ENCODE measurements at places on chromosomes 5 and 9.

GRCh38 chr9:89246840-89247239 lies 64.2 kb upstream of the CKS2 start:
- DNase-seq: no peak

DNA sequence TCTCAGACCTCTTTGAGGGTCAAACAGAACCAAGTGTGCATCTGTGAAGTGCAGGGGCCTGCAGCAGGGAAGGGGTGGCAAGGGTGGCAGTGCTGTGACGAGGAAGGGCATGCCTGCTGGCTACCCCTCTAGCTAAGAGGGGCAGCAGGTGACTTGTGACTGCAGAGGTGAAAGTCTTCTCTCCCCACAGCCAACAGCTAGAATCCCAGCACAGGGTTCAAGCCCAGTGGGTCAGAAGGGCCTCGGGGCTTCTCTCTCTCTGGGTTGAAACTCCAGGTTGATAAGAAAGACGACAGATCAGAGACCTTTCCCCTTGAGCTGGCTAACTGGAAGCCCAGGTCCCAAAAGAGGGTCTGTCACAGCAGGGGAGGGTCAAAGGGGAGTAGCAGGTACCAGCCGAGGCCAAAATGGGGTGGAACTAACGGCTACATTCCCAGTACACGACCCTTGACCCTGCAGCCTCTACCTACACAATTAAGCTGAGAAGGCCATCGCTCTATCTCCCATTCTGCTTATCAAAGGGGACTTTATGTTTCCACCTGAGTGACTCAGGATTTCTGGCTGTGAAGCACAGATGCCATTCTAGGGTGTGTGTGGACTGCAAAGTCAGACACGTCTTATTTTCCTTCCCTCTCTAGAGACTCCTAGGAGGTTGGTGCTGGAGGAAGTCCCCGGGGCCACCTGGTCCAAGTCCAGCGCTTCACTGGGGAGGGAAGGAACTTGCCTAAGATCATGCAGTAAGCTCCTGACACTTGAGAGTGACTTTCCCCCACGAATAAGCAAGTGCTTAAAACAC lies 14.6 kb downstream of the ANKS6 start:
- no peak for DNase-seq

GRCh38 chr9:106084702-106085101 lies 390.4 kb downstream of the TMEM38B start:
- DNase-seq: no peak

GRCh38 chr5:9063615-9064245 lies 482.1 kb downstream of the SEMA5A start:
- DNase-seq: no peak

- DNase-seq: no peak
Observed at GRCh38 chr9:120736881-120737280, 22.6 kb upstream of the MEGF9 start.

DNA sequence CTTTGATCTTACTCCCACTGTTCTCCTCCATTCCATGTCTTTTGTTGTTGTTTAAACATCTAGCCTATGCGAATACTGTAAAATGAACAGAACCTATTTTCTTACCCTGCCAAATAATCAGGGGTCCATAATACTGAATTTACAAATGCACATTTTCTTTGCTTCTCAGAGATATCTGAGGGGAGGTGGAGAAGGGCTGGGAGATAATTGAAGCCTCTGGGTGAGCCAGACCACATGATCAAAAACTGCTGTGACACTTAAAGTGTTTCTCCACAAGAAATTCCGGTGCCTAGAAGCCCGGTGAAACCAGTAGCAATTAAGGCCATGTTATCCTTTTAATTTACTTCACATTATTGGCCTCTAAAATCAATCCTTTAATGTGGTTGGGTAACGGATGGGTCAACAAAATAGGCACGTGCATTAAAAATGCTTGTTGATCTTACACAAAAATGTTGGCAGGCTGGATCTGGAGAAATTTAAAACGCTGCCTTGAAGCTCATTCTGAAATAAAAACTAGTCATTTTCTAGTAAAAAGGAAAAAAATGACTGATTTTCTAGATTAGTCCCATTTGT lies 10.8 kb downstream of the SEMA6A start:
- DNase-seq: no peak

GRCh38 chr5:109529520-109529919 lies 119.7 kb upstream of the PJA2 start:
- no peak for DNase-seq

- DNase-seq: no peak
Observed at GRCh38 chr5:147547730-147548129, 37.9 kb upstream of the DPYSL3 start.

DNA sequence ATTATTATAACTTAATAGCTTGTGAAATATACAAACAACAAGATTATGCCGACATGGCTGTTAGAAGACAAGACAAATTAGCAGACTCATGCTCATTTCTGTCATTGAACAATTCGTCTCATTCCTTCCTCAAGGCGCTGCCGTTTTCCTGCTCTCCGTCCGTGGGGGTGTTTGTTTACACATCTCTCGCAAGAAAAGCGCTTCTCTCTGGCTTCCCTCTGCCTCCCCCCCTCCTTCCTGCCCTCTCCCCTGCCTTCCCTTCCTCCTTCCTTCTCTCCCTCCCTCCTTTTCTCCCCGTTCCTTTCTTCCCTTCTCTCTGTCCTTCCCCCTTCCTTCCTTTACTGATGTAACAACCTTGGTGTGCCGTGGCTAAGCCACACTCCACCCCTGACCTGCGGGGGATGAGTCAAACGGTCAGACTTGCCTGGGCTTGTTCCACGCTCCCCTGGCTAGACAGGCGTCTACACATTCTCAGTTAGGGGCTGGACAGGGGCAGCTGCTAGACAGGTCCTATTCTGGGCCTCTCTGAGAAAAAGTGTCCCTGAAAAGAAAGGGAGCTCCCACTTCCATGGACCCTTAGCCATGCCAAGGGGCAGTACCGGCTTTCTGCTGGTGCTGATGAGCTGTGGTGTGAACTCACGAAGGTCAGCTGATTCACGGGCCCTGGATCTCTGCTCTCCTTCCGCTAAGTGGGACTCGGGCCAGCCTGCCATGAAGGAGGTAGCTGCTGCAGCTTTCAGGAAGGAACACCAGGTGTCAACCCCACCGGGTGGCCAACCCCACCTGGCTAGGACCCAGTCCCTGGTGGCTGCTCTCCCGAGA lies 32.0 kb upstream of the SPTLC1 start:
- peak; percentile 20 for DNase-seq

GRCh38 chr9:131395157-131396098 lies 1.5 kb downstream of the PRRC2B start:
- no peak for DNase-seq

- no peak for DNase-seq
Observed at GRCh38 chr5:133200256-133200655, 148.4 kb downstream of the HSPA4 start.

GRCh38 chr5:16592255-16592654 lies 24.5 kb downstream of the RETREG1 start:
- no peak for DNase-seq

DNA sequence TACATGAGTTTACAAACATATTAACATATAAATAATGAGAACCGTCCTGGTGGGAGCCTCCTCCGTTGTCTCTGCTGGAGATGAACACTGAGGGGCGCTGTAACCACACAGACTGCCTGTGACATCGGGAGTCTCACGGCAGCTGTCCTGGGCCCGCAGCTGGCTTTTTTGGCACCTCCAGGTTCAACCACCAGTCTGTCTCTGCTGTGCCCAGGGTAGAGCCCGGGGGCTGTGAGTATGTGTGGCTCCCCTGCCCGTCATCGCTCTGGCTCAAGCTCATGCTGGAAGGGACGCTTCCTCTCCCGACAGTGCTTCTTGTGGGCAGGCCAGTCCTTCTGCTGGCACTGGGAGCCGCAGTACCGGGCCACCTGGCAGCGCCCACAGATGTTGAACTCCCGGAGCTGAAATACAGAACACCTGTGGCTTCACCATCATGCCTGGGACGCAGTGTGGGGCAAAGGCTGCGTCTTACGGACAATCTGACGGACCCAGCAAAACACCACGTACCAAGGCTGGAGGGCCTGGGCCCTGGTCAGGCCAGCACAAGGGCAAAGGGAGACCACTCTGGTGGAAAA lies 3.6 kb upstream of the DPH7 start:
- peak; percentile 50 for DNase-seq

GRCh38 chr9:136975644-136976043 lies 1.7 kb upstream of the PTGDS start:
- peak; percentile 79 for DNase-seq

DNA sequence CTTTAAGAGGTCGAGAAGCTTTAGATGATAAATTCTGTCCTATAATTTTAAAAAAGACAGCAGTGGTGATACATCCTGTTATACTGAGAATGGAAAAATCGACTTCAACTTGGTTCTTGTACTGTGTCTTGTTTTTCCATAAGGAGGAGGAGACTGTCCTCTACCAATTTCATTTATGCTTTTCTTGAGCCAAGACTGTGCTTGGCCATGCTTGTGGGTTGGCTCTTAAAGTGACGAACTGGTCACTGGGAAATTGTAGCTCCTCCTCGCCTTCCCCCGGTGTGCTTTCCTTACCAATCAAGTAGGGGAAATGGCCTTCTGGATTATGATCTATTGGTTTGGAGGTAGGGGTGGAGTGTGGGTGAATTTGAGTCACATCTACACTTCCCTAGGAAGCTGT lies 67.1 kb upstream of the HSPB3 start:
- no peak for DNase-seq

- DNase-seq: no peak
Observed at GRCh38 chr9:127585161-127585819, 26.8 kb upstream of the STXBP1 start.

DNA sequence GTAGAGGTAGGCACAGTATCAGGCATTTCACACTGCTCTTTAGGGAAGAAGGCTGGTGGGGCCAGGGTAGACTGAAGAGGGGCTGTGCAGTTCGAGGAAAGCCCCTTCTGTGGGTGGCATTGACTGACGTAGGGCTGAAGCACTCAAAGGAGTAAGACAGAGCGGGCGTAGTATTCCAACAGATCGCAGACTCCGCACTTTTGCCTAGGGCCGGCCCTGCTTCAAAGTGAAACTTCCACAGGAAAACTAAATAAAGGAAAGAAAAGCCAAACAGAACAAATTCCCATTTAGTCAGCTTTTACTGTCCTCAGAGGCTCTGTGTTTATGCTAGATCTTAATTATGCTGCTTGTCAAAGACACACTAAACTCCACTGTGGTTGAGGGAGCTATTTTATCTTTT lies 493.0 kb upstream of the WWC1 start:
- no peak for DNase-seq

DNA sequence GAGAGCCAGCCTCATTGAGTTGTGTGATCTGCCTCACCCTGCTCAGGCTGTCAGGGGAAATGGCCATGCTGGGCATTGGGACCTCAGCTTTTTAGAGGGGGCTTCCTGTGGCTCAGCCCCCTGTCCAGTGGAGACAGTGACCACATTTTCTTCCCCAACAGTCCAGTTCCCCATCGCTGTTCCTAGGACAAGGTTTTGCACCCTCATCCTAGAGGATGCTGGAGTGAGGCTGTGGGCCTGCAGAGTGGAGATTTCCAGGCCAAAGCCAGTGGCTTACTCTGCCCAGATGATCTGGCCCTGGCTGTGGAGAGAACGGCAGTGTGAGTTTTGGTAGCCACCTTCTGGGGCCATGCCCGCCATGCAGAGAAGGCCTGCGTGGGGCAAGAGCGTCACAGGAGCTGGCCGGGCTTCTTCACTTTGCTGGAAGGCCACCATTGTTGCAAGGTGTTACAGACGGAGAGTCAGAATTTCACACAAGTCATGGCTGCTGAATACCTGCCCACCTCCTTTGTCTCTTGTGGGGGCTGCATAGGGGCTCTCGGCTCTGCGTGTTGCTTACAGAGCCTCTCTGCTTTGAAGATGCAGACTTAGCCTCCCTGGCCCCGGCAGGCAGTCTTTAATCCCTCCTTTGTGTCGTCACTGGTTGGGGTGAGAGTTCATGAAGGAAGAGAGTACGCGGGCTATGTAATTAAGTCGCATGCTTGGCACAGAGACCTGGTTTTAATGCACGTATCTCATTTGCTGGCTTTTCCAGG lies 35.2 kb upstream of the PITX1 start:
- peak; percentile 57 for DNase-seq

GRCh38 chr5:128355961-128356360 lies 182.1 kb downstream of the FBN2 start:
- no peak for DNase-seq

DNA sequence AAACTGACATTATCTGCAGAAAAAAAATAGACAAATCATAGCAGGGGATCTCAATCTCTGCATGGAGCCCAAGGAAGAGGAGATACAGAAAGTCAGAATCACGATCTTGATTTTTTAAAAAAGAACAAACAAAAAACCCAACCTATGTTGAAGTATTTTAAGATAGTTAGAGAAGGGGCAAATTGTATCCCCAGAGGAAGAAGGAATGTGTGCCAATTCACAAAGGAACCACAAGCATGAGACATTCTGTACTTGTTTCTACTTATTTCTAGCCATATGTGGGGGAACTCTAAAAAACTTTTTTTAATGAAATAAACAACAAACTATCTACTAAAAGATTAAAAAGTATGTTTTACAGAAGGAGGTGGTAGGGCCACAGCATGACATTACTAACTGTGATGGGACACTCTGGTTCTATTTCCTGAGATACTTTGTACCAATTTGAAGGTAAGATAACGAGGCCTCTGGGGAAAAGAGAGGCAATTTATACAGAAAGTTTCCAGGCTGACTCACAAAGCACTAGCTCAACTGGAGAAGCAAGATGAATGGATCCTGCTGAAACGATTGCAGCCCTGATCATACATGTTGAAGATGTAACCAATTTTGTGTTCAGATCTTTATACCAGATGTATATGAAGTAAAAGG lies 22.5 kb downstream of the RANBP3L start:
- no peak for DNase-seq

DNA sequence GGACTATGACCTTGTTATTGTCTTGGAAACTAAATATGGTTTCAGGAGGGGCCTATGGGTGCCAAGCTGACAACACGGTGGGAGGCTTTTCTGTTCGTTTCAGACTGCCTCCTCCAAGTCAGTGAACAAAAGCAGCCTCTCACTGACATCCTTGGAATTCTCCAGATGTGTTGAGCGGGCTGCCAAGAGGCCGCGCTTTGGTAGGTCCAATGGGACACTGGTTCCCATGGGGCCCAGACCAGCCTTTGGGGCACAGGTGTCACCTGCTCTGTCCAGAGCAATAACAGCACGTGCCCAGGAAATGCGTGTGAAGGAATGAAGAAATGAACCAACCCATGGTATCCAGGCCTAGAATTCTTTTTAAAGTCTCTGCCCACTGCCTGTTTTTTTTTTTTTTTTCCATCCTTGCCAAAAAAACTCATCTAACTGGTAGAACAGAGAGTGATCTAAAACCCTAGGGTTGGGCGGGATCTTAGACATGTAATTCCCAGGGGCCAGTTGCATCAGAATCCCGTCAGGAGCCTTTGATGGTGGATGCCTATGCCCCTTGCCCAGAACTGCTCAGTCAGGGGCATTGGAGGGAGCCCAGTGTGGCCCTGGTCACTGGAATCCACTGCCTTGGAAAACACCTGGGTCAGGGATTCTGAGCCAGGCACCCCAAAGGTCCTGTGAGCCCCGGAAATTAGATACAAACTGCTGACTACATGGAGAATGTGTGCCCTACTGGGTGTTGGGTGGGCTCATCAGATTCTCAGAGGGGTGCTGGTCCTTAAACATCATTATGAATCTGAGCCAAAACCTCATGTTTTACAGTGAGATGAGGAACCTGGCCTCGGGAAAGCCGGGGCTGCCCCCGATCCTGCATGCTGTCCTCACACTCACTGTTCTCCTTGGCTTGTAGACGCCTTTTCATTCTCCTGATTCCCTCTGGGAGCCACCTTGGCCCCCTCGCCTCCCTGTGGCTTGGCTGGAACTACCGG lies 60.1 kb downstream of the GTF3C4 start:
- DNase-seq: no peak

GRCh38 chr9:126406075-126406667 lies 79.5 kb downstream of the MVB12B start:
- DNase-seq: no peak

- DNase-seq: no peak
Observed at GRCh38 chr5:157308836-157309465, 43.0 kb downstream of the CYFIP2 start.
